ENCODE measurements at places on chromosomes 4 and X.
A peak's percentile ranks its signal among the peaks of the same experiment; 100 is the strongest.

- peak; percentile 68 for DNase-seq
Measured at GRCh38 chrX:123884809-123885408, 25.1 kb downstream of the XIAP start.

GRCh38 chr4:185542626-185543315 is 7.5 kb upstream of the PDLIM3 start:
- no peak for DNase-seq

GRCh38 chrX:724256-724655 is 93.7 kb downstream of the SHOX start:
- no peak for DNase-seq

- no peak for DNase-seq
Measured at GRCh38 chrX:2404776-2405175, 96.0 kb downstream of the DHRSX start.

- no peak for DNase-seq
Measured at GRCh38 chr4:54745031-54745770, 87.4 kb downstream of the KIT start.

- no peak for DNase-seq
Measured at GRCh38 chrX:153781428-153782047, 697 bp downstream of the SRPK3 start.

- DNase-seq = no peak
Measured at GRCh38 chrX:97564496-97564895, 680.8 kb downstream of the RPA4 start.

GRCh38 chrX:111100191-111100590 is 4.2 kb downstream of the PAK3 start:
- DNase-seq = peak; percentile 58

DNA sequence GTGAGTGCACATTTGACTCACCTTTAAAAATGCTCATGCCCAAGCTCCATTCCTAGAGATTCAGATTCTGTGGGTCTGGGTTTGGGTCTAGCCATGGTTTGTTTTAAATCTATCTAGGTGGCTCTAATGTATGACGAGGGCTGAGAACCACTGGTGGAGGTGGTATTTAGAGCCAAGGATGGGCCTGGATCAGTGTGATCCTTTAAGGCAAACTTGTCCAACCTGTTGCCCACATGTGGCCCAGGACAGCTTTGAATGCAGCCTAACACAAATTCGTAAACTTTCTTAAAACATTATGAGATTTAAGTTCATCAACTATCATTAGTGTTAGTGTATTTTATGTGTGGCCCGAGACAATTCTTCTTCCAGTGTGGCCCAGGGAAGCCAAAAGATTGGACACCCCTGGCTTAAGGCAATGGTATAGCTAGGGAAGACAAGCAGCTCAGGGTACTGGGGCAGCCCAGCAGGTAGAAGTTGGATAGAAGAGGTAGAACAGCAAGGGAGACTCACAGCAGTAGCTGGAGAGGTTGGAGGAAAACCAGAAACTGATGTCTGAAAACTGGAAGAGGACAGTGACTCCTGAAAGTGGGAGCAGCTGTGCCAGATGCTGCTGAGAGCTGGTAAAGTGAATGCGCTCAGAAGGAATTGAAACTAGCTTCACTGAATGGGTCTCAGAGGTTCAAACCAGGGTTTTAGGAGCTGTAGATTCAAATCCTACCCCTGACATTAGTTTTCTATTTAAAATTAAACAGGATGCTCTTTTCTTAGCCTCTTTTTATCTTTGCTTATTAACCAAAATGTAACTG is 18.2 kb downstream of the ADD1 start:
- no peak for DNase-seq

DNA sequence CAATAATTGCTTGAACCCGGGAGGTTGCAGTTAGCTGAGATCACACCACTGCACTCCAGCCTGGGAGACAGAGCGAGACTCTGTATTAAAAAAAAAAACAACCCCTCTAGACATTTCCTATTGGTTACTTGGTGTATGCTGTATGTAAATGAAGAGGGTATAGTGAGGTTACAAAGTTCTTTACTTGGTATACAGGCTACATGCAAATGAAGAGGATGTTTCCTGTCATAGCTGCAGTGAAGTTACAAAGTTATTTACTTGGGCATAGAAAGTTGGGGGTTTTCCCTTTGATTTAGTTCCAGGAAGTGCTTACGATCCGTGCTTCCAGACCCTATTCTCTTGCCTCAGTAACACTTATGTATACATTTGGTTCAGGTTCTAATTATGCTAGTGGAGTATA is 38.4 kb upstream of the CLNK start:
- DNase-seq = peak; percentile 22
